ENCODE measurements at places on chromosomes 7 and 10.

DNA sequence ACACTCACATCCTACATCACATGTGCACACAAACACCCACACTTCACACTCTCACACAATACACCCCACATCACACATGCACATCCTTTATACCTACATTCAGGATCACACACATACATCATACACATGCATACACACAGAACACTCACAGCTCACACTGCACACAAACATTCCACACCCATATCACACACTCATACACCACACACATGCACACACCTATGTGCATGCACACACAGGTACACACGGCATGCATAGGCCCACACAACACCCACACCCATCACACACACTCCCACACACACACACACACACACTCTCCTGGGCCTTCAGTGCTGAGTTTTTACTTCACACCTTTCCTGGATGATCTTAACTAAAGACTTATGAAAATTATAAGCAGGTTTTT lies 220.5 kb downstream of the DNAJB6 start:
- DNase-seq: no peak

DNA sequence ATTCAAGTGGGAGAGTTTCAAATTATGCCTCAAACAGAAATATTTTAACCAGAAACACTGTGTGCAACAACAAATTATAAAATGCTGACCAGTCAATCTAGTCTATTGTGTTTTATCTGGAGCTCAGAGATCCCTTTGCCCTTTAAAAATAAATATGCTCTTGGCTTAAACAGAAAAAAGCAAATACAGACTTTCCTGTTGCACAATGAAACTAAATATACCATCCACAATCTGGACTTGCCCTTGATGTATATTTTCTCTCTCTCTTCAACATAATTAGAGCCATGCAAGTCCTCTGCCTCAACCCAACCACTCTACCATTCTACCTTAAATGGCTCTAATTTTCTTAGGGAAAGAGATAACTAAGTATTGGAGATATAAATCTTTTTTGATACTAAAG lies 34.9 kb downstream of the ASAH2 start:
- DNase-seq: no peak

- no peak for DNase-seq
Observed at GRCh38 chr7:1918063-1918645, 248.1 kb downstream of the ELFN1 start.

GRCh38 chr10:75465450-75465827 lies 34.0 kb downstream of the LRMDA start:
- no peak for DNase-seq

GRCh38 chr10:108789919-108790318 lies 1133.4 kb downstream of the XPNPEP1 start:
- DNase-seq: no peak

DNA sequence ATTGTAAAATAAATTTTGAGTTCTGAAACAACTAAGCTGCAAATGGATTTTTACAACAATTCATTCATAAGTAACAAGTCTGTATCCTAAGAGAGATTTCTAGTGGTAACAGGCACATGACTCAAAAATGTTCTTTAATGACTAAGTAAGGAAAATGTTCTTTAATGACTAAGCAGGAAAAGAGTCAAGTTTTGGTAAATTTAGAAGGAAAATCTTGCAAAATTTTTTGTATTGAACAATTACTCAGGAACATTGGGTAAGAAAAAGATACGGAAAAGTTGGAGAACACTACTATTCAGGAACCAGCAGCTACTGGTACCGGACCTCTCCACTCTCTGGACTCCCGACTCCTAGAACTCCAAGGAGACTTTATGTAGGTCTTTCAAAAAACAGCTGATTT lies 33.5 kb downstream of the HYCC1 start:
- DNase-seq: no peak

Data from hematopoietic multipotent progenitor cell (in vitro differentiated cells).